Parietal lobe (tissue), 2 donors: ENCODE measurements at places on chromosomes 1 and 21. TPM values are rescaled to one million over a fixed set of nuclear protein-coding genes. Genes with fewer than 3 reads are reported as not detected.

TMEM52 gene
- total RNA-seq = 1.3 TPM

LINGO4 gene
- not detected for total RNA-seq

LCE2C gene
- not detected for total RNA-seq

CEP350 gene
- 138 TPM for total RNA-seq

HAPLN2 gene
- total RNA-seq = 1.3 TPM

CYP4A11 gene
- 0.31 TPM for total RNA-seq

LCE4A gene
- total RNA-seq = not detected

CLDN8 gene
- not detected for total RNA-seq

ZNF362 gene
- total RNA-seq = 23.5 TPM

DCST2 gene
- not detected for total RNA-seq

SH3BP5L gene
- 35.4 TPM for total RNA-seq

PRKAA2 gene
- total RNA-seq = 31.3 TPM

MNDA gene
- total RNA-seq = 1.3 TPM

RBP7 gene
- total RNA-seq = not detected

SHISAL2A gene
- total RNA-seq = not detected

LRRC3 gene
- 13.5 TPM for total RNA-seq
